NCI-H526 (cell line): ENCODE measurements at places on chromosomes 4 and X.

DNA sequence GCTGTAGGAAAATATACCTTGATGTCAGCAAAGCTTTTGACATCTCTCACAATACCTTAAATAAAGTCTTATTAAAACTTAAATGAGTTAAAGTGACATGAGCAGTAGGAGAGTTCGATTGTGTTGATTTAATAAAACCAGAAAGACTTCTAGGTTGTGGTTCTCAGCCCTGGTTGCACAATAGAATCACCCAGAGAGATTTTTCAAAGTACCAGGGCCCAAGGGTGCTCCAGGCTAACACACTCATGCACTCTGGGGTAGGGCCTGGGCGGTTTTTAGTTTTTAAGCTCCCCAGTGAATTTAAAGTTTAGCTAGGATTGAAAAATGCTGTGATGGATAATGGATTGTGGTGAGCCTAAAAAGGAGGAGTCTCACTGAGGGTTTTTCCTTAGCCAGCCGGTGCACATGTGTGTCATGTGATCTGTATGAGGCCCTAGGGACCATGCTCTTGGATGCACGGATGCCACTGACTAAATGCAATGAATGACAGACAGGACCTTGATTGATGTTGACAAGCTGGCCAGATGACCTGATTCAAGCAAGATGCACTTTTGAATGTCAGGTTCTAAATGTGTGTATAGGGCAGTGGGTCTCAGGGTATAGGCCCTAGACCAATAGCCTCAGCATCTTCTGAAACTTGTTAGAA, 185.0 kb downstream of the PTTG2 start:
- DNase-seq = no peak

GRCh38 chr4:37988670-37989069, 28.5 kb downstream of the PTTG2 start:
- peak; percentile 47 for DNase-seq

DNA sequence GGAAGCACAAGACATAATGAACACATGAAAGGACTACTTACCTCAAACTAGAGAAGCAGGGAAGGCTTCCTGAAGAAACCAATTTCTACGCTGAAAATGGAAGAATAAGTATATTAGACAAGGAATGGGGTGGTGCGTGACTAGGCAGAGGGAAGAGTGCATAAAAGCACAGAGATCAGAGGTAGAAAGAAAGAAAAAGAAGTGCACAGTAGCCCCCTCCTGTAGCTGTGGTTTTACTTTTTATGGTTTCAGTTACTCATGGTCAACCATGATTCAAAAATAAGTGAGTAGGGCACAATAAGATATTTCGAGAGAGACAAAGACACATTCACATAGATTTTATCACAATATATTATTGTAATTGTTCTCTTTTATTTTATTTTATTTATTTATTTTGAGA, 934.5 kb upstream of the INTU start:
- no peak for DNase-seq

DNA sequence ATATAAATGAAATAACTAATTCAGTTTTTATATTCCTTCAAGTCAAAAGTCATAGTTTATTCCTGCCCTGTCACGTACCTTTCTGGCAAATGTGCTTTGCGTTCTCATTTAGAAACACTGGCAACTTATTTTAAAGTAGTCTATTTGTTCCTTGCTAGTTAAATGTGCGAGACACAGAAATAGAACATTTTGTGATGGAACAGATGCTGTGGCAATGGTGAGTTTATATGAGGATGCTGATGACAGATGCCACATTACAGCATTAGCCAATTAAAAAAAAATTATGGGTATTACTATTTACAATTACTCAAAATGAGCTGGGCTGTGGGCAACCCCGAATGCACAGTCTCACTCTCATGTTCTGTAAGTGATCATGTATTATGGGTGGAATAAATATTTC, 26.1 kb upstream of the EPHA5 start:
- no peak for DNase-seq

DNA sequence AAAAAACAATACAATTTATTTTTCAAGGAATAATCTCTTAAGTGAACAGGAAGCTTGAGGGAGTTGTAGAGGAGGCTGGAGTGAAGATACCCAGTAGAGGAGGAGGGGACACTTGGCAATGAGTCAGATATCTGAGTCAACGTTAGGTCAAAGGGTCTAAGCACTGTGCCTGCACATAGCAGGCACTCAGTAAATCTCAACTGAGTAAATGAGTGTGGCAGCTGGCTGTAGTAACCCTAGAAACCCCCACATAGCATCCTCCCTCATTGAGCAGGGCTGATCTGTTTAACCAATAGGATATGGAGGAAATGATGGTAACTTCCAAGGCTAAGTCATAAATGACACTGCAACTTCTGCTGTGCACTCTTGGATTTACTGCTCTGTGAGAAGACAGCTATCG, 186.0 kb upstream of the FAM241A start:
- DNase-seq = no peak

DNA sequence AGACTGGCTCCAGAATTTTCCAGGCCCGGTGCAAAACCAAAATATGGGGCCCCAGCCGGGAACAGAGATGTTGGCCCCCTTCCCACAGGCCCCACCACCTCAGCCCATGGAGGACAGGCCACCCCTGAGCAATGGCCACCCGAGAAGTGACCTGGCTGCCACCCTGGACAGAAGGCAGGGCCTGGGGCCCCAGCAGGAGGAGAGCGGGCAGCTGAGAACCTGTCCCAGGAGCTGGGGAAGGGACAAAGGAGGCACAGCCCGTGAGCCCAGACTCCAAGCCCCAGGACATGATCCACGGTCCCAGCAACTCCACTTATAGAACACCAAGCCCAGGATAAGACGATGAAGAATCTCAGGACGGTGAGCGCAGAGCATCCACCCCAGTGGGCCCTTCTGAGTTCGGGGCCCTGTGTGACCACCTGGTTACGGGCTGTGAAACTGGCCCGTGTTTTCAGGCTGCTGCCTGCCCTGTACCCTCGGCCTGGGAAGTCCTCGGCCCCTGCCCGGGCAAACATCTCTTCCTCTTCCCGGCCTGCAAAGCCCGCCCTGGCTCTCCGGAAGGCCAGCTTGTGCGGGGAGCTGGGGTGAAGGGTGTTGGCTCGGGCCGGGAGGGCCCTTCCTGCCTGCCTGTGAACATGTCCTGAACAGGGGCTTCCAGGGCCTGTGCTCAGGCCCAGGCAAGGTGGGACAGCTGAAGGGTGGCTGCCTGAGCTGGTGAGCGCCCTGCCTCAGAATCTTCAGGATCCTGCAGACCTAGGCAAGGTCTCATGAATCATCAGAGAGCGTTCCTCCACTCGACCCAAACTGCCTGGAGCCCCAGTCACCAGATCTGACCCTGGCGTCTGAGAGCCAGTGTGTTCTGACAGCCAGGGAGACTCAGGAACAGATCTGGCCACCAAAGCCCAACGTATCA, 47.0 kb upstream of the MAN2B2 start:
- no peak for DNase-seq

DNA sequence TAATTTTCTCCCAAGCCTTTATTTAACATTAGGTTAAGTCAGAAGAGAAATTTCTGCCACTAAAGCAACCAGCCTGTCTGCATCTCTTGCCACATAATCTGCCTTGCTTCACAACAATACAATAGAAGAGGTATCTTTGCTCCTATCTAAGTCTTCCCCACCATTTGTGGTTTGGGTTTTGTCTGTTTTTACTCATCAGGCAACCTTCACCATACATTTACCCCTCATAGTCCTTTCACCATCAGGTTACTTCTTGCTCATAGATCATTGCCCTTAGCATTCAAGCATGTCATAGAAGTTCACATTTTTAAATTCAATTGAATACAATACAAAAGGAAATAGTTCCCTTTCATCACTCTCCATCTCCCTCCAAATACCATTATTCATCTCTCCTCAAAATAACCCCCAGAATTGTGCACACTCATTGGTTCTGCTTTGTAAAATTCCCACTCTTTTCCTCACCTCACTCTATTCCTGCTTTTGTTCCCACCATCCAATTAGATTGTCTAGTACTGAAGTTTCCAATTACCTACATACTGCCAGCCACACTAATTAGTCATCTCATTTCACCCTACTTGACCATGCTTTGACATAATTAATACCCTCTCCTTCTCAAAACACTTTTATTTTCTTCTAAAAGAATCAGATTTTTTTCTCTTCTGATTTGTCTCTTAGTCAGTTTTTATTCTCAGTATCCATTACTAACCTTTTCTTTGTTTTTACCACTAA, 1957.0 kb upstream of the AGA start:
- DNase-seq = no peak

DNA sequence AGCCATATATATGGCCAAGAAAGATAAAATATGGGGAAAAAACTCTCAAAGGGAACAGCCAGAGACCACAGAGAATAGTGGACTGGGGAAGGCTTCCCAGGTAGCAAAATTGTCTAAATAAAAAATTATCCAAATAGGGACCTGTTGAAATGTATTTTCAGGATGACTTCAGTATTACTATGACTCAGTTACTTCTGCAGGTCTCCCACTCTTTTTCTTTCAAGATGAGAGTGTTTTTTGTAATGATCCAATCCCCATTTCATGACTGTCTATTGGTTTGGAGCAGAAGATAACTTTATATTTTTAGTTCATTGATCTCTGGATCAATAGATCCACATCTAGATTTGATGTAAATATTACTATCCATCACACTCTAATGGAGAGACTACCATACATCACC, 372.1 kb upstream of the EMCN start:
- DNase-seq = no peak

GRCh38 chrX:153732401-153732800, 7.7 kb downstream of the ABCD1 start:
- no peak for DNase-seq

GRCh38 chrX:23759821-23760220, 16.7 kb upstream of the ACOT9 start:
- DNase-seq = no peak

GRCh38 chr4:10762561-10762960, 78.0 kb upstream of the CLNK start:
- no peak for DNase-seq

- DNase-seq = no peak
Observed at GRCh38 chr4:37758226-37758625, 68.3 kb upstream of the PGM2 start.

- DNase-seq = no peak
Observed at GRCh38 chr4:18201885-18202284, 180.3 kb upstream of the LCORL start.
